ENCODE measurements at places on chromosomes 4 and X.

DNA sequence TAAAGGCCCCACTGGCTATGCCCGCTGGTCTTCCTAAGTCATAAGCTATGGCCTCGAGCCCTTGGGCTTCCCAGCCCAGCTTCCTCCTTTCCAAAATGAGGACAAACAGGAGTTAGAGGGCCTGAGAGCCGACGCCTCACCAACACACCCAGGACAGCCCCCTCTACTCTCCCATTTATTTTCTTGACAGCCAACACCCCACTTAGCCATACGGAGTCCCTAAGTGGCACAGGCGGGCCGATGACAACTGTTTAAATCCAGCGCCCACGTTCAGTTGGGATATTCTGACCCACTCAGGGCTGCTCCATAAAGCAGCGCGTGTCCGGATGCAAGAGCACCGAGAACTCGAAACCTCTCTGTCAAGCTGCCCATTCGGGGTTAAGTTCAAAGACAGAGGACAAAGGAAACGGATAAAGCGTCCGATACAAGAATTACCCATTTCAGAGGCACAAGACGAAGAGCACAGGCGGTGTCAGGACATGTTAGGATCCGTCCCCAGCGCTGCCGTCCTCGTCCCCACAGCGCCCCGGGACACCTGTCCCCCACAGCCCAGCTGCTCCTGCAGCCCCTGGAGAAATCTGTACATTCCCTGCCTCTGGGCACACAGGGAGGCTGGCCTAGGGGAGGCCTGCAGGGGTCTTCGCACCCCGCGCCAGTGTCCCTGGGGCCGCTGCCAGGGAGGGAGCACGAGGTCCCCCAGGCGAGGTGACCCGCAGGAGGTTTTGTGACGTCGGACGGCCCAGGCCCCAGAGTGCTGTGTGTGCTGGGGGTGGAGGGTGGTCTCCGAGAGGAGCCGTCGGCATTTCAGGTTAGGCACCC lies 1.2 kb downstream of the PRKX start:
- no peak for DNase-seq

GRCh38 chr4:130591091-130591490 lies 1495.1 kb downstream of the C4orf33 start:
- no peak for DNase-seq

GRCh38 chr4:95296052-95296451 lies 252.7 kb downstream of the UNC5C start:
- no peak for DNase-seq

- DNase-seq, result no peak
Measured at GRCh38 chrX:19514791-19515614, at the start of gene MAP3K15. TSS of gene MAP3K15 (minus strand) at chrX:19515508. CDS start at chrX:19515261, 247 bp downstream.

DNA sequence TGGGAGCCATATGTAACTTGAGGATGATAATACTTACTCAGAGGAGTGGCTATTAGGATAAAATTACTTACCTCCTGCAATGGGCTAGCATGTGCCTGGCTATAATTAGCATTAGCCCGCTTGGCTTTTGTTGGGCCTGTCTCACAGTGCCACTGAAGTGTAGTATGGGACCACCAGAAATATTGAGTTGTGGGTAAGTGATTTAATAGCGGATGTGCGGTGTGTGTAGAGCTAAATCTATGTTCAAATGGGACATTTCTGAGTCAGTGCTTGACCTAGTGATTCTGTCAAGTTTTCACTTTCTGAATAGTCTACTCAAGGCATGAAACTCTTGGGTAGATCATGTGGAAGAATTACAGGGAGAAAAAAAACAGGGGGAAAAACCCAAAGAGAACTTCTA lies 3.5 kb upstream of the CLNK start:
- no peak for DNase-seq

DNA sequence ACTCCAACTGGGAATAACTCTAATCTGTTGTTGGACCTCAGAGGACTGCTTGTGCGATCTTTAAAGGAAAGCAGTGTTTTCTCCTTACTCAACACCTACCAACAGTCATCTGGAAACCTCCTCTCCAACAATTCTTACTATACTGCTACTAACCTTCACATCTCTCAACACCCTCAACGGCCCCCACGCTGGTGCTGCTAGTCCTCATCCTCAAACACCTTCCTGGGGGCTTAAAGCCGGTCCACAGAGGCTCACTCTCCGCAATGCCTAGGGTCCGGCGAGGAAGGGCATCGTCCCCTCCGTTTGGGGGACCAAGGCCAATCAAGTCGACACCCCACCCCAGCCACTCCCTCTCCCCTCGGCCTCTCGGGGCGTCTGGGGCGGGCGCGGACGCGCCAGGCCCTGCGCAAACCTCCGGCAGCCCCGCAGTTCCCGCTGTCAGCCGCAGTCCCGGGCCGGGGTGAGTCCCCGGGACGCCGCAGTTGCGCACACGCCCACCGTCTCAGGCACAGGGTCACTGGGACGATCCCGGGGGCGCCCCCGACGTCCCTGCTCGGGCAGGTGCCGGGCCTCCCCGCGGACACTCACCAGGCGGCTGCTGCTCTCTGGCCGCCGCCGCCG lies 418 bp downstream of the TAB3 start:
- DNase-seq, result no peak

DNA sequence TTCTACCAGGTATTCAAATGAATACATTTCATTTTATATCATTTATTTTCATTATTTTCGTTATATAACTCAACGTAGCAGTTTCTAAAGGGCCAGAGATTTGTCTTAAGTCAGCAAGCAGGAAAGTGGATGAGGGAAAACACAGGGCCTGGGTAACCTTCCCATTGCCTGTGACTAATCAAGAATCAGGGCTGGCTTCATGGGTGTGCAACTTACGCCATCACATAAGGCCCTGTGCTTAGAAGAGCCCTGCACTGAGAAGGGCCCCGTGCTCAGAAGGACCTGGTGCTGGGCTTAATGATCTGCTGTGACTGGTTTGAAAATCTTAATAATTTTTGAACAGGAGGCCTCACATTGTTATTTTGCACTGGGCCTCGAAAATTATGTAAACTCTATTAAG lies 65.4 kb upstream of the FAM9C start:
- no peak for DNase-seq

DNA sequence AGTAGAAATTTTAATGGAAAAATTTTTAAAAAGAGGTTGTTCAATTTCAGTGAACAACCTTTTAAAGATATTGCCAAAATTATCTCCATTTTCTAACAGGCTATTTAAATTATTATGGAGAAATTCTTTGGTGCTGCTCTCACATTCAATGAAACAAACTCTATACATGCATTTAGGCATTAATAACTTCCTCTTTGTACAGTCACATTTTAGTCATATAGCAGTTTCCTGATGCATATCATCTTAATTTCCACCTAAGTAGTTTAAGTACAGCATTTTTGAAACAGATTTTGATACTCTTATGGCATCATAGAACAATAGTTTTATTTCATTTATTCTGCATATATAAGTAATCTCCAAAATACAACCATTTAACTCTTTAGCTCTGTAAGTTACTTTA lies 500.1 kb downstream of the STPG2 start:
- DNase-seq, result no peak

GRCh38 chr4:185711726-185712125 lies 100.3 kb downstream of the SORBS2 start:
- no peak for DNase-seq

GRCh38 chrX:124358800-124359383 lies 12.5 kb downstream of the SH2D1A start:
- peak; percentile 59 for DNase-seq

GRCh38 chrX:118724775-118725174 lies 2.6 kb upstream of the IL13RA1 start:
- no peak for DNase-seq

DNA sequence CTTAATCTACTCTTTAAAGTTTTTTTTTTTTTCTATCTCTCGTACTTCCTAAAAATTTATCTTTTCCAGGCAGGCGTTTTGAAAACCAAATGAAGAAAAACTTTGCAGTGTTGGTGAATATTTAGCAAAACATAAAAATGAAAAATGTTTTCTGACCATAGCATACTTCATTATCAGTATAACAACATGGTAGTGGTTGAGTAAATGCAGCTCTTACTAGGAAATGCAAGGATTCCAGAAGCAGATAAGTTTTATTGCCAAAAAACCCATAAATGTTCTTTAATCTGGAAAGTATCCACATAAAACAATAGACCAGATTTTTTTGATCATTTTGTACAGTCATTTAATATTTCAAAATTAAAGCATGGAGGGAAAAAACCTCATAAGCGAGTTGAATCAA lies 136.9 kb upstream of the GUCY1A1 start:
- DNase-seq, result no peak

DNA sequence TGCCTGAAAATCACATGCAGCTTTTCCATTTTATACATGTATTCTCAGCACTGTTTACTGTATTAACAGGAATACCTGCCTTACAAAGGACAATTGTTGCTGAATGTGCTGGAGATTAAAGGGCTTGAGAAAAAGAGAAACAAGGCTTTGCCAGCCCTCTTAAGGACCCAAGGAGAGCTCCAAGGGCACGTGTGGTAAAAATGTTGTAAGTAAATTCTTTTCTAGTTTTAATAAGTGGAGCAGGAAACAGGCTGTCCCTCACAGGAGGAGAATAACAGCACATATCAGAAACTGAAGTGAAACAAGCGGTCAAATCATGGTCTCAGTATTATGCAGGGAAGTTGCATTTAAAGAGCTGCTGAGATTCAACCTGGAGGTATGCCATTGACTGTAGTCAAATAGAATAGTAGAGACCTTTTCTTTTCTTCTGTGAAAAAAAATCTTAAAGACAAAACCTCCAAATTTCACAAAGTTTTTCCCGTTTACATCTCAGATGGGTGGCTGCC lies 18.5 kb downstream of the IGFBP7 start:
- no peak for DNase-seq

- DNase-seq, result no peak
Measured at GRCh38 chrX:102959471-102959870, 22.4 kb downstream of the RAB40AL start.

GRCh38 chrX:275967-276580 lies 5.1 kb upstream of the PLCXD1 start:
- peak; percentile 67 for DNase-seq

DNA sequence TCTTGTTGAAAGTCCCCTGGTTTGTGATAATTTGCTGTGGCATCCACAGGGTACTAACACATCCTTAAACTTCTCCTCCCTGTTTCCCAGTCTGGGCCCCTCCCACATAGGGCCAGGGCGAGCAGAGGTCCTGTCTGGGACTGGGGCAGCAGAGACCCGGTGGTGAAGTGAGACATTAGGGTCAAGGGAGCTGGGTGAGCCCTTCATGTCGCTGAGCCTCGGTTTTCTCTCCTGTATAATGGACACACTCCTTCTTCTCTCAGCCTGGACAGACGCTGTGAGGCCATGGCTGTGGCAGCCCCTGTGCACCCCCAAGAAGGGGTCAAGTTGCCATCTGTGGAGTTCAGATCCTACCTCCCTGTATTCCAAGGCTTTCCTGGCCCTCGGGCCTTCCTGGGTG lies 33.0 kb upstream of the HMX1 start:
- DNase-seq, result no peak

GRCh38 chrX:17521871-17522693 lies 147.1 kb downstream of the NHS start:
- DNase-seq, result no peak

DNA sequence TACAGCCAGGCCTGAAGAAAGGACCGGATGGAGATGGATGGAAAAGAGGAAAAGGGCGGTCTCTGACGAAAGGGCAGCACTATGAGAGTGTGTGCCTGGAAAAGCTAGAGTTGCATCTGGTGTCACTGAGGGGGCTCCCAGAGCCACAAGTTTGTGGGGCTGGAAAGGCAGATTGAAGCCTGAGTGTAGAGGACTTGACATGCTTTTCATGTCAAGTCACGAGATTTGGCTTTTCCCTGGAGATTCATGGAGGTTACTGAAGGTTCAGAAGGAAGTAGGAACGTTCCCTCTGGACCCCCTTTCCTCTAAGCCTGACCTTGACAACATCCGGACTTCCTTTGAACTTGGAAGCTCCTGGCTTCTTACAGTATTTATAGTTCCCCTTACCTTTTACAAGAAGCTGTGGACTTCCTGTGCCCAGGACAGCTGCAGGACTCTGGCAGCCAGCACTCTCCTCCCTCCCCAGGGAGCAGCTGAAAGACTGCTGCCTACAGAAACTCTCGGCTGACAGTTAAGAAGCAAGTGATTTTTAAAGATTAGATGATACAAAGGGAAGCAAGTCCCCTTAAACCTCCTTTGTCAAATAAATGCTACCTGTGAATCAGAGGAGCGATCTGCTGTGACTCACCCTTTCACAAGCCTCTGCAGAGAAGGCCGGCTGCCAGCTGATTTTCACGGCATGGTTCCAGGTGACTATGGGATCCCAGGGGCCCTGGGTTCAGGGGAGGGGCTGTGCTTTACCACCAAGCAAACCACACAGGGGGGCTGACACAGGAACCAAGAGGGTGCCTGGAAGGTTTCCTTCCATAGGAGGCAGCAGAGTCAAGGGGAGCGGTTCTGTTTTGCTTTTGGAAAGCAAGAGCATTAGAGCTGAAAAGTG lies 72.9 kb upstream of the STIM2 start:
- peak; percentile 59 for DNase-seq

GRCh38 chrX:154441564-154441963 lies 2.4 kb upstream of the FAM50A start:
- no peak for DNase-seq

DNA sequence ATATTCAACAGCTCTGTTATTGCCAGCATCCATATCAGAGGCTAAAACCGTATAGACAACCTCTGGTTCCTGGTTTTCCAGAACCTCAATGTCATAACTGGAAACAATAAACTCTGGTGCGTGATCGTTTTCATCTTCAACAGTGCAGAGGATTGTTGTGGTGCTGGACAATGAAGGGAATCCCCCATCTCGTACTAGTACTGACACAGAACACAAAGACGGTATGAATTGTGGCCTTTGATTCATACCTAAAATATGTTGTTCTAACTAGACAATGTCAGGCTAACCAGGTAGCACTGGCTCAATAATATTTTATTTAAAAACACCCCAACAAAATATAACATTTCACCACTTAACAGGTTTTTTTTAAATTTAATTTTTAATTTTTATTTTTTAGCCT lies 186.9 kb downstream of the DCHS2 start:
- no peak for DNase-seq

DNA sequence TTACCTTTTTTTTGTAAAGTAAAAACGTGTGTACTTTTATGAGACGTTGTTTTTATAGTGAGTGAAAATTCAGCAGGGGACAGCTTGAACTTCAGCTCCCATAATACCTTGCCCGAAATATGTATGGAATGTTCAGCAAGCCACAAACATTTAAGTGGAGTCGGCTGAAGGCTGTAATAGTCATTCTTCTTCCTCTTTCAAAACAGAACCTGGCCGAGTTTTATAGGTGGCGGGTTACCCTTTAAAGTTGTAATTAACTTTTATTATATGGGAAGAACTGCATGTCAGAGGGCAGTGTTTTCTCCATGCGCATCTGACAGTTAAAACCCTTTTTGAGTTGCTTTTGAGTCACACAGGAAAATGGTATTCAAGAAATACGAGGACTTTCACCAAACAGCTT lies 50.7 kb downstream of the CLDN34 start:
- no peak for DNase-seq

DNA sequence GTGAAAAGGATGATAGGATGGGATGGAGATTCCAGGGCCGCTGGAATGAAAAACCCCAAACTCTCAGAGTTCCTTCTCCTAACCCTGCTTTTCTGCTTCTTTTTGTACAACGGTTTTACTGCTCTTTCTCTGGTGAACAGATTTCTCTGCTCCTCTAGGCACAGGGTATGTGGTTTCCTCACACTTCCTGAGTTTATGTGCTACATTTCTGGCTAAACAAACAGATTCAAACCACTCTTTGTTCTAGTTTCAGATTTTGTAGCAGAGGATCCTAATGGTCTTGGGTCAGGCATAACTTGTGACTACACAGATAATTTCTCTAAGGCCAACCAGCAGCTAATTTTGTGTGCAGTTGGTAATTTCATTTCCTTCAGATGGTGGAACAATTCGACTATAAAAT lies 52.6 kb downstream of the OSTC start:
- DNase-seq, result no peak

GRCh38 chr4:3434881-3435685 lies 6.7 kb upstream of the HGFAC start:
- no peak for DNase-seq

- DNase-seq, result no peak
Measured at GRCh38 chr4:91963486-91963885, 340.3 kb upstream of the GRID2 start.

Data from CD8-positive, alpha-beta T cell (primary cell).